NCI-H345 (cell line): ENCODE measurements at places on chromosomes 4 and X.
A peak's percentile ranks its signal among the peaks of the same experiment; 100 is the strongest.

- DNase-seq: peak; percentile 14
Observed at GRCh38 chrX:75603833-75604232, 81.0 kb upstream of the ZDHHC15 start.

DNA sequence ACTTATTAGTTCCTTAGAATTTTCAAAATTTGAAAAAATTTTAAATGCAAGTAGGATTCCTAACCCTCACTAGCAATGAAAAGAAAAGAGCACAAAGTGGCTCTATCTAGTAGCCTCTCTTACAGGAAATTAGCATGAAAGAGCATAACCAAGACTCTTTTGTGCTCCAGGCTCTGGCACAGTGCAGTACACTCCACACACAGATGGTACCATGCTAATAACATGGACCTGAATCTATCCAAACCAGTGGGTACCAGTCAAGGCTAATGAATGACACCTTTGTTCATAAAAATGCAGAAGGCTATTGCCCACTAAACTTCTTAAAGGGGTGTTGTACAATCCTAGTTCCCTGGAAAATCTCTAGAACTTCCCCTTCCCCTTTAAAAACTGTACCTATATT lies 119.0 kb downstream of the MANBA start:
- DNase-seq: no peak

DNA sequence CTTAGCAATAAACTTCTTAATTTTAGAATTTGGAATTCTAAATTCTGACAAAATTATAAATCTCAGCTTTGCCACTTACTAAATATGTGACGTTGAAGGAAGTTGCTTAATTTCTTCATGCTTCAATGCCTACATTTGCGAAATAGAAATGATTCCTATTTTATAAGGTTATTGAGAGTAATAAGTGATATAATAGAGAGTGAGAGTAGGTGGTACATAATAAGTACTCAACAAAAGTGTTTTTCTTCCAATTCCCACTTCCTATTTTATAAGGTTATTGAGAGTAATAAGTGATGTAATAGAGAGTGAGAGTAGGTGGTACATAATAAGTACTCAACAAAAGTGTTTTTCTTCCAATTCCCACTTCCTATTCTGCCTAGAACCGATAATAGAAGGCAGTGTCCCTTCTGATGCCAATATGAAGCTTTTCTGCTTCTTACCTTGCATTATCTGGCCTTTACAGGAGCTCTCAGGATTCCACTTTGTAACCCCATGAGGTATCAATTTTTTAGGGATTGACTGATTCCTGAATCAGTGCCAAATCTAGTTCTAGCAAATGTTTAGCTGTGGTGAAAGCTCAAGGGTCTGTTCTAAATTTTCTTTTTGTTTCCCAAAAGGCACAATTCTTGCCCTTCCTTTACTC lies 31.4 kb downstream of the VSIG4 start:
- no peak for DNase-seq

DNA sequence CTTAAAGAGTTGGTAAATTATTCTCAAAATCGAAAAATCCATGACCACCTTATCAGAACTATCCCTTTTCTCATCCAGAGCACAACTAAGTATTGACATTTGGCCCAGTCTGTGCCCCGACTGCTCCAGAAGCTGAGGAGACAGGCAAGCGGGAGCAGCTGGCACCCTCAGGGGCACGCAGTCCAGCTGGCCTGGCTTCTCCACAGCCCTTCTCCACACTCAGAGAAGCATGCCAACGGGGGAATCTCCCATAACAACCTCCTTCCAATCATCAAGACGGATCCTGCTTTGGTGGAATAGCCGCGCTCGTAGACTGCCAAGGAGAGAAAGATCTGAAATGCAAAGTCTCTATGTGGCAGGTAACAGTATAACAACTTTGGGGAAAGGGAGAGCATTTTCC lies 85.4 kb downstream of the AFAP1 start:
- no peak for DNase-seq

DNA sequence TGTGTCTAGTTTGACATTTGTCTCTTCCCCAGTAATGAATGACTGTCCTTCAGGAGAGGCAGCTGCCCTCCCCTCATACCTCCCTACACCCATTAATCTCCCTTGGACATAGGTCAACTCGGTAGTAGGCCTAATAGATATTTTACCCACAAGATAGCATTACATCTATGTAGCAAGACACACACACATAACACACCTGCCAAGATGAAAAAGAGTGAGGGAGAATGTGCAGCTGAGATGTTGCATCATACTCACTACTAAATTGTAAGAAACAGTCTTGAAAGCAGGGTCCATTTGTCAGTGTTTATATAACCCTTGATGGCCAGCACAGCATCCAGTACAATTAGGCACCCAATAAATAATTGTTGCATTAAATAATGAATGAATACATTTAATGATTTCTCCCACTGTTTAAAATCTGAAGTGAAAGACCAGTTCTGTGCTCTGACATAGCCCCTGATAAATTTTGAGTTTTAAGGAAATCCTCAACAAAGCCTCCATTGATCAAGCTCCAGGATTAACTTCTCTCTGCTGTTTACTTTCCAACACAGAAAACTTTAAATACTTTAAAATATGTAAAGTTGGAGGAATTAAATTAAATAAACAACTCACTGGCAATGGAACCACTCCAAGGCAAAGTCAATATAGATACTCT lies 440.8 kb upstream of the RASGEF1B start:
- DNase-seq: no peak

GRCh38 chr4:14827111-14827510 lies 175.2 kb upstream of the CPEB2 start:
- DNase-seq: no peak

DNA sequence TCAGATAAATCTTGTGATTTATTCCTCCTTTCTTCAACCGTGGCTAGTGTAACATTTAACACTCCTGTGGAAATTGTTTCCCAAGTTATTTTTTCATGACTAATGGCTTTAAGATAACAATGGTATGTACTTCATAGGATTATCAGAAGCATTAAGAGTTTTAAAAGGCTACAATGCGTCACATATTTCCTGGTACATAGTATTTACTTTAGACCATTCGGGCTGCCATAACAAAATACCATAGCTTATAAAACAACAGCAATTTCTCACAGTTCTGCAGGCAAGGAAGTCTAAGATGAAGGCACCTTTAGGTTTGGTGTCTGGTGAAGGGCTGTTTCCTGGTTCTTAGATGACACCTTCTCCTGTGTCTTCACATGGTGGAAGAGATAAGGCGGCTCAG lies 158.6 kb downstream of the PAPSS1 start:
- DNase-seq: no peak

GRCh38 chrX:154021131-154021611 lies 1.5 kb upstream of the IRAK1 start:
- DNase-seq: no peak

- no peak for DNase-seq
Observed at GRCh38 chr4:83692028-83692427, 156.1 kb downstream of the GPAT3 start.

GRCh38 chr4:26958925-26959653 lies 98.4 kb downstream of the STIM2 start:
- DNase-seq: no peak

GRCh38 chr4:147707892-147708672 lies 23.8 kb upstream of the ARHGAP10 start:
- DNase-seq: peak; percentile 12

DNA sequence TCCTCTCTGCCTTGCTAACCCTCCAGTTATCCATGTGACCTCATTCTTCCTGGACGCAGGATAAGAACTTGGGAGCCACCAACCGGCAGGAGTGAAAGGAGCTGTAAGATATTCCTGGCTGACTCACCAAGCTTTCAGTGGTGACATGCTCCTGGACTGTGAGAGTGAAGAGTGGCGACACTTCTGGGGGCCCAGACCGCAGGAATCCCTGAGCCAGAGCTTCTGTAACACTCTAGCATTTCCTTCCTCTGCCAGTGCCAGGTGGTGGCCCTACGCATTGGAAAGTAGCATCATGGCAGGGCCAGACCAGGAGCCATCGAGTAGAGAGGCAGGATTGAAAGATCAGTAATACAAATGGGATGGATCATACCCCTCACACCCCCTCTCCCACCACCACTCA lies 474.3 kb downstream of the ACTRT1 start:
- DNase-seq: no peak

GRCh38 chr4:17814140-17814539 lies 3.4 kb downstream of the NCAPG start:
- DNase-seq: no peak

DNA sequence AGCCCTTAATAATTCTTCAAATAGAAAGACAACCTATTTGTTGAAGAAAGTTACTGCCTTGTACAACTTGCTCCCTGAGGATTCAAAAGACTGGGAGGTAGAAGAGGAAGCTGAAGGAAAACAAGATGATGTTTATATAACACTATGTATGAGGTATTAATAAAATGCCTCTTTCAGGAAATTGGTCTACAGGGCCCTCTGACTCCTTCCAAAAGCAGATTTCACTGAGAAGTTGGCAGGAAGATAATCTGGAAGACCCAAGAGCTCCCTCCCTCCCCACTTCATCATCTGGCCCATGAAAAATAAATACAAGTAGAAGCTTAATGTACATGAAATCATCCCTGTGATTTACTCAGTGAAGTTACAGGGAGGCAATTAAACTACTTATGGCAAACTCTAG lies 107.5 kb upstream of the MAGEC2 start:
- no peak for DNase-seq

DNA sequence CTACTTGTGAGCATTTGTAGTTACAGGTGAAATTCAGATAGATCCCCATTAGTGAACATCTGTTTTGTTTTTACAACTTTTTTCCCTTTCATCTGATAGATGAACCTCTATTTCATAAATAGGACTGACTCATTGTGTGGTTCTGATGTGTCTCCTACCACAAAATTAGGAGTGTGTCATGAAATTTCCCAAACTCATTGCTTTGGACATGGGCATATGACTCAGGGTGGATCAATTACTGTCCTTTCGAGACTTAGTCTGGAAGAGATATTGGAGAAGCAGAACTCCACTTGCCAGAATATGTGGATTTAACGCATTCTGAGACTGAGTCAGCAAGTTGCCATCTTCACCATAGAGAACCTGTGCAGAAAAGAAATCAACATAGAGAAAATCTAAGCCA lies 53.5 kb upstream of the PCDH10 start:
- DNase-seq: no peak

GRCh38 chr4:128917781-128918180 lies 108.3 kb downstream of the JADE1 start:
- no peak for DNase-seq

DNA sequence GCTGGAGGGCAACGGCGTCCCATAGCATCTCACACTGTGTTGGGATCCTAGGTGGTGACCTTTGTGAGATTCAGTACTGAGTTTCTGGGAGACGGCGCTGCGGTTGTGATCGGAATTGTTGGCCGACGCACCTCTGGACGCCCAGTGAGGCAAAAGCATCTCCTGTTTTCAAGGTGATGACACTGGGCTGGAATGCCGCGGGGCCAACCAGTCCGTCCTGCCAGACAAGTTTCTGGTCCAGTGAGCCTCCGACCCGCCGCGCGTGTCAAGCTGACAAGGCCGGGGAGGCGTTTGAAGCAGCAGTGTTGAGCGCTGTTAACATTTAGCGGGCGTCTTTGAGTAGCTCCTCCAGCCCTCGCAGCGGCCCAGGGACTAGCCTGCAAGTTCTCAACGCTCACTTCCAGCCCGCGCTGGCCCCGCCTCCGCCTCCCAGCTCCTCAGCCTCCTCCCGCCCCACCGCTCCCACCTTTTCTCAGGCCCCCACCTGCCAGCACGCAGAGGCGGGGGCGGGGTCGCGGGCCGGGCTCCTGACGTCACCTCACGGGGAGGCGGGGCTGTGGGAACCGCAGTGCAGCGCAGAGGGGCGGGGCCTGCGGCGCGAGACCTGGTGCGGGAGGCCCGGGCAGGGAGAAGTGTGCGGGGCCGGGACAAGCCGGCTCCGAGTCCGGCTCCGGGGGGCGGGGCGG lies 482 bp upstream of the CDS1 start:
- DNase-seq: peak; percentile 91

DNA sequence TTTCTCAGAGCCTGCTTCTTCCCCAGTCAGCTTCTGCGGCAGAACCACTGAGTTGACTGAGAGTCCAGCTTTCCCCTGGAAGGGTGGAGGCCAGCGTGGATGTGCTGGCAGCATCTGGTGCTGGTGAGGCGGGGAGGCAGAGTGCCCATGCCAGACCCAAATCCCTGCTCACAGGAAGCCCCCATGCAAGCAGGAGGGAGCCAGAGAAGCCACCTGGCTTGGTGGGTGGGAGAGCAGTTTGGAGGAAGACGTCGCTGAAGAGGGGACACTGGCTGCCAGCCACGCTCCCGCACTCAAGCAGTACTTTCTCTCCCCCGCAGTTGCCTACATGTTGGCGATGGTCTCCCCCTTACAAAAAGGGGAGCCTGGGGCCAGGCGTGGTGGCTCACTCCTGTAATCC lies 6.0 kb downstream of the PDZD4 start:
- no peak for DNase-seq

GRCh38 chrX:110384490-110384889 lies 25.8 kb downstream of the RTL9 start:
- no peak for DNase-seq

GRCh38 chr4:23930750-23931488 lies 41.1 kb upstream of the PPARGC1A start:
- DNase-seq: no peak

DNA sequence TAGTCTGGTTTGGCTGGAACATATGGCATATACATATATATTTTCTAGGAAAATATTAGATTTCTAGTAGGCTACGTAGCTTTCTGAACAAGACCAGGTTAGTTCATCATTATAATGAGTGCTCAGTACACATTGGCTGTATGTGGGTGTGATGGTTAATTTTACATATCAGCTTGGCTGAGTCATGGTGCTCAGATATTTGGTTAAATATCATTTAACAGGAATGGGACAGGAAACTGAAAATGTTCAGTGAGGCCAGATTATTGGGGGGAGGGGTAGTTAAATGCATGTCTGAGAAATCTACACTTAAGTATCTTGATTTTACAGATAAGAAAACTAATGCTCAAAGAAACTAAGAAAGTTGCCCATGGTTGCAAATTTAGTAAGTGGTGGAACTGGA lies 160.1 kb downstream of the RBMX2 start:
- no peak for DNase-seq

DNA sequence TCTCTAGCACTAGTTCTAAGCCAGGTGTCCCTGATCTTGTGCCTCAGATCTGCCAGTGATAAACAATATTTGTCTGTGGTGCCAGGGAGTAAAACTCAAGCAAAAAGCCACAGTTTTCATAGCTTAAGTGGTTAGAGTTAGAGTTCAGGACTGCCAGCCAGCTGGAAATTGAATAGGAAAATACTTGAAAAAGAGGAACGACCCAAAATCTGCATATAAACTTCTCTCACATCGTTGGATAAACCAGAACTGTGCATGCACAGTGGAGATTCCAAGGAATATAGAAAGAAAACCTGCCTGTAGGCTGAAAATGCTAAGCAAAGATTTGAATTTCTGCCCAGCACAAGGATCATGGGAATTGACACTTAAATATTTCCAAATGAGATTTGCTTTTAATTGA lies 35.0 kb upstream of the GNPDA2 start:
- DNase-seq: no peak

GRCh38 chr4:108620933-108621905 lies 843 bp downstream of the RPL34 start:
- DNase-seq: no peak

DNA sequence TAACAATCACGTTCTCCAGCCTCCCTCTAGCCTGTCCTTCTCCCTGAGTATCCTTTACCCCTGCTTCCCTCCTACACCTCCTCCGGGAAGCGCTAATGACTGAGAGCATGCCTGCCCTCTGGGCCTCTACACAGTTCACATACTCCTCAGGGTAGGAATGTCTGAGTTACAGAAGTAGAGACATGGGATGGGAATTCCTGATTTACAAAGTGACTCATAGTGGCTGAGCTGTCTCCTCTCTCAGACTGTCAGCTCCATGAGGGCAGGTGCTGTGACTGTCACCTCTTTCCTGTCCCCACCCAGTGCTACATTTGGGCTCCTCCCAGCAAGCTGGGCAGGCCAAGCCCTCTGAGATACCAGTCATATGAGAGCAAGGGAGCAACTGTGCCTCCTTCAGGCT lies 2.6 kb downstream of the LAS1L start:
- no peak for DNase-seq
